ENCODE measurements at places on chromosomes 6 and 20.

- H3K27ac ChIP-seq = no peak overlapping the region
- H3K4me3 ChIP-seq = no peak overlapping the region
- no peak for DNase-seq
- H3K36me3 ChIP-seq = no peaks in the 10 kb centered on the region
- H3K27me3 ChIP-seq = no peaks in the 10 kb centered on the region
Measured at GRCh38 chr6:104013312-104013971, 846.3 kb downstream of the HACE1 start.

DNA sequence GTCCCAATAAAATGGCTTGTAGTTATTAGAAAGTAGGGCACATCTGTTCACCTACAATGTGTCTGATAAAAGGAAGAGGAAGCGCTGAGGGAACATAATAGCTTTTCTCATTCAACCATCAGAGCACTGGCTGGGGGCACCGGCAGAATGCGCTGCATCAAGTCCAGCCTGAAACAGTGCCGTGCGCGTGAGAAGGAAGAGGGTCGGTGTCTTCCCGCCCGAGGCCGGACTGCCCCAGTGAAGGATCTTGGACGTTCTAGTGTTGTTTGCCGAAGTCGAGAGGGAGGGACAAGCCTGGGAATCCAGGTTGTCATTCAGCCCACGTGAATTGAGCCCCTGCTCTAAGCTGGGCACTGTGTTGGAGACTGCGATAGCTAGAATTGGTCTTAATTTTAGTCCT lies 61.7 kb upstream of the MPC1 start:
- no peak for DNase-seq
- H3K27ac ChIP-seq = no peak overlapping the region
- no peaks in the 10 kb centered on the region for H3K36me3 ChIP-seq
- no peaks in the 10 kb centered on the region for H3K27me3 ChIP-seq
- H3K4me1 ChIP-seq = peaks cover 6% of the 10 kb centered on the region

DNA sequence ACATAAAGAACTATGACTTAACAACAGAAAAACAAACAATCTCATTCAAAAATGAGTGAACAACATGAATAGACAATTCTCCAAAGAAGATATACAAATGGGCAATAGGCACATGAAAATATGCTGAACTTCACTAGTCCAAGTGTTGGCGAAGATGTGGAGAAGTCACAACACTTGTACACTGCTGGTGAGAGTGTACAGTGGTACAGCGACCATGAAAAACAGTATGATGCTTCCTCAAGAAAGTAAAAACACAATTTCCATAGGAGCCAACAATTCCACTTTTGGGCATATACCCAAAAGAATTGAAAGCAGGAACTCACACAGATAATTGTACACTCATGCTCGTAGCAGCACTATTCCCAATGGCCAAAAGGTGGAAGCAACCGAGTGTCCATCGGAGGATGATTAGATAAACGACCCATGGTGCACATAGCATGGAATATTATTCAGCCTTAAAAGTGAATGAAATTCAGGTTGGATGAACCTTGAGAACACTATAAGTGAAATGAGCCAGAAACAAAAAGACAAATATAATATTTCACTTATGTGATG lies 6.6 kb downstream of the HLA-F start:
- peak overlapping the region; percentile 62 for H3K27ac ChIP-seq
- no peaks in the 10 kb centered on the region for H3K27me3 ChIP-seq
- peaks cover 35% of the 10 kb centered on the region for H3K36me3 ChIP-seq
- H3K4me1 ChIP-seq = peaks cover 41% of the 10 kb centered on the region
- H3K4me3 ChIP-seq = no peak overlapping the region
- DNase-seq = no peak

- no peak overlapping the region for H3K4me3 ChIP-seq
- DNase-seq = no peak
- no peaks in the 10 kb centered on the region for H3K27me3 ChIP-seq
- H3K4me1 ChIP-seq = peaks cover 5% of the 10 kb centered on the region
- H3K27ac ChIP-seq = no peak overlapping the region
Measured at GRCh38 chr6:105560611-105561066, 157.8 kb upstream of the PREP start.

DNA sequence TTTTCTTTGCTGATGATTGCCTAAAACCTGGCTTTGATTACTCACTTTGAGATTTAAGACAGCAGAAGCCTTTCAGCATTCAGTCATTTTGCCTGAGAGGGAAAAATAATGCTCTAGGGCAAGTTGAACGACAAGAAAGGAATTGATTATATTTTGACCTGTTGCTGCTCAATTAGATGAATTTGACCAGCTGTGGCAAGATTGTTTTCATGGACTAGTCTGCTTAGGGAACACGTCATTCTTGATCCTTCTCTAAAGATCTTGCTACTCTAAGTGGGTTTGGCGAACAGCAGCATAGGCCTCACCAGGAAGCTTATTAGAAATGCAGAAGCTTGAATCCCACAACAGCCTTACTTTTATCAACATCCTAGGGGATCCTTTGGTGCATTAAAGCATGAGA lies 59.7 kb upstream of the PHACTR1 start:
- no peaks in the 10 kb centered on the region for H3K36me3 ChIP-seq
- H3K4me1 ChIP-seq = no peaks in the 10 kb centered on the region
- H3K27me3 ChIP-seq = no peaks in the 10 kb centered on the region
- no peak for DNase-seq
- no peak overlapping the region for H3K4me3 ChIP-seq

- H3K27me3 ChIP-seq = no peaks in the 10 kb centered on the region
- H3K27ac ChIP-seq = no peak overlapping the region
- H3K4me1 ChIP-seq = no peaks in the 10 kb centered on the region
- no peak for DNase-seq
- H3K36me3 ChIP-seq = peaks cover 52% of the 10 kb centered on the region
Measured at GRCh38 chr20:3021327-3021726, 22.1 kb upstream of the GNRH2 start.

- no peaks in the 10 kb centered on the region for H3K4me1 ChIP-seq
- H3K27me3 ChIP-seq = no peaks in the 10 kb centered on the region
- H3K36me3 ChIP-seq = no peaks in the 10 kb centered on the region
- no peak for DNase-seq
- H3K4me3 ChIP-seq = no peak overlapping the region
Measured at GRCh38 chr6:166026586-166027126, 141.0 kb downstream of the TBXT start.

DNA sequence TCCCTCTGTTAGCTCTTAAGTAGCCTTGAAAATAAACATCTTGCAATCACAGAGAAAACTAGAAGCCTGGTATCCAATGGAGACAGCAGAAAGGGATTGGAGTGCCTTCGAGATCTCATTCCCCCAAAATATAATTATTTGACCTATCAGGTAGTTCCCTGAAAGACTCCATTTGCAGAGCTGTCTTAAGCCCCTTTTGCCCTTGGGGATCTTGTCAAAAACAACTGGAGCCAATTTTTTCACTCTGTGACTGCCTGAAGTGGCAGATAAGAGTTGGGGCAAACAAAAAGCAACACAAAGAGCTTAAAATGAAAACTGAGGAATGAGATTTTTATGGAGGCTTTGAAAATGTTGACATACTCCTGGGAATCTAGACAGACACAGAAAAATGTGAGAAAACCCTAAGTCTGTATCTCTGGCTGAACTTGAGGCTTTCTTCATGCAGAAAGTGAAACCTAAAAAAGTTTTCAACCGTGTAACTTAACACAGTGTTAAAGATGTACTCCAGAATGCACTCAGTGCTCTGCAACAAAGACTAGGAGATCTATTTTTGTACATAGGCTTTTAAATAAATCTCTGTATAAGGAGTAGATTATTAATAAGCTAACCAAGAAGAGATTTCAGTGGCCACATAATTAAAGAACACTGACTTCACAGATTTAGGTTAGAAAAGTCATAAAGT lies 971.1 kb upstream of the MAN1A1 start:
- H3K4me3 ChIP-seq = no peak overlapping the region
- no peaks in the 10 kb centered on the region for H3K4me1 ChIP-seq
- H3K27me3 ChIP-seq = no peaks in the 10 kb centered on the region
- H3K27ac ChIP-seq = no peak overlapping the region

- no peaks in the 10 kb centered on the region for H3K27me3 ChIP-seq
- no peak for DNase-seq
- H3K36me3 ChIP-seq = no peaks in the 10 kb centered on the region
- no peaks in the 10 kb centered on the region for H3K4me1 ChIP-seq
- H3K27ac ChIP-seq = no peak overlapping the region
Measured at GRCh38 chr6:113149511-113149910, 707.6 kb upstream of the MARCKS start.

DNA sequence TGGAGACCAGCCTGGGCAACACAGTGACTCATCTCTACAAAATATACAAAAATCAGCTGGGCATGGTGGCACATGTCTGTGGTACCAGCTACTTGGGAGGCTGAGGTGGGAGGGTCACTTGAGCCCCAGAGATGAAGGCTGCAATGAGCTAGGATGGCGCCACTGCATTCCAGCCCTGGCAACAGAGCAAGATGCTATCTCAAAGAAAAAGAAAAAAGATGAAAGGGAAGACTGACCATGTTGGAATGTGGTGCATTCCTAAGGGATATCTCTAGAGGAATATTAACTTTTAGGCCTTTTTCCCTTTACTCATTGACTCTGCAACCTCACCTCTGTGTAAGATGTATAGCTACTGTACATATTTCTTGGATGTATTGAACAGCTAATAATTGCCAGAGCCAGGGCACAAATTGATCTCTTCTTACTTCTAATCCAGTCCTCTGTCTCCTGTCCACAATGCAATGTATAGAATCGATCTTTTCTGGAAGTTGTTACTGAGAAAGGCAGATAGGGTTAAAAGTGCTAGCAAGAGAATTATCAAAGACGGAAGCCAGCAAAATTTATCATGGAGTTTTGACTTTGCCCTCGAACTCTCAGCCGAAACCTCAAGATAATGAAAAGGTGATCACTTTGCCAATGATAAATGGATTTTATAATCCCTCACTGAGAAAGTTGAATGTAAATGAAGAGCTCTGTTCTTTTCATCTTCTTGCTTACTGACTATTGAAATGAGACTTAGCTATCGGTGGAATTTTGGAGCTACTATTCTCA lies 46.3 kb downstream of the GCNT2 start:
- H3K27ac ChIP-seq = no peak overlapping the region
- H3K36me3 ChIP-seq = no peaks in the 10 kb centered on the region
- no peaks in the 10 kb centered on the region for H3K4me1 ChIP-seq
- no peak for DNase-seq
- no peak overlapping the region for H3K4me3 ChIP-seq
- no peaks in the 10 kb centered on the region for H3K27me3 ChIP-seq

DNA sequence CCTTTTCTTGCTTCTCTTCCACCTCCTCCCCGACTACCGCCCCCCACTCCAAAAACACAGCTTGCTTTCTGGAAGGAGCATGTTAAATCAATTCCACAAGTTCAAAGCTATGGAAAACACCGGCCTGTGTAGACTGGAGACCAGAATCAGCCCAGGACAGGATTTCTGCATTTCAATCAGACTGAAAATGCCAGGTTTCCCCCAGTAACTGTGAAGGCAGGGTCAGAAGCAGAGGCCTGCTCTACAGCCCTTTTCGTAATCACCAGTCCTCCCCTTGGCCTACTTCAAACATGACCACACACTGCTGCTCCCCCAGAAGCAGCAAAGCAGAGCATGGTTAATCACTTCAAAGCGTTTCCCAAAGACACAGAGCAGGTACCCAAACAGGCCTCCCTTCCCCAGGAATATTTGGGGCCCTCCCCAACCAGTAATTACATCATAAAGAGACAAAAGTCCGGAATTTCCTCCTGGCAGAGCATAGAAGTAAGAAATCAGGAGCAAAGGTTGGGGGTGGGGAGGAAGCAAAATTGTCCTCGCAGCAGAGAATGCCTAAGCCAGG lies 38.4 kb downstream of the ZMYND8 start:
- peaks cover 37% of the 10 kb centered on the region for H3K4me1 ChIP-seq
- no peaks in the 10 kb centered on the region for H3K27me3 ChIP-seq
- H3K36me3 ChIP-seq = peaks cover 2% of the 10 kb centered on the region
- no peak for DNase-seq
- no peak overlapping the region for H3K27ac ChIP-seq

GRCh38 chr6:41958022-41958856 lies 16.6 kb upstream of the CCND3 start:
- no peak overlapping the region for H3K27ac ChIP-seq
- H3K4me1 ChIP-seq = no peaks in the 10 kb centered on the region
- no peaks in the 10 kb centered on the region for H3K27me3 ChIP-seq
- peaks cover 16% of the 10 kb centered on the region for H3K36me3 ChIP-seq
- DNase-seq = peak; percentile 22

DNA sequence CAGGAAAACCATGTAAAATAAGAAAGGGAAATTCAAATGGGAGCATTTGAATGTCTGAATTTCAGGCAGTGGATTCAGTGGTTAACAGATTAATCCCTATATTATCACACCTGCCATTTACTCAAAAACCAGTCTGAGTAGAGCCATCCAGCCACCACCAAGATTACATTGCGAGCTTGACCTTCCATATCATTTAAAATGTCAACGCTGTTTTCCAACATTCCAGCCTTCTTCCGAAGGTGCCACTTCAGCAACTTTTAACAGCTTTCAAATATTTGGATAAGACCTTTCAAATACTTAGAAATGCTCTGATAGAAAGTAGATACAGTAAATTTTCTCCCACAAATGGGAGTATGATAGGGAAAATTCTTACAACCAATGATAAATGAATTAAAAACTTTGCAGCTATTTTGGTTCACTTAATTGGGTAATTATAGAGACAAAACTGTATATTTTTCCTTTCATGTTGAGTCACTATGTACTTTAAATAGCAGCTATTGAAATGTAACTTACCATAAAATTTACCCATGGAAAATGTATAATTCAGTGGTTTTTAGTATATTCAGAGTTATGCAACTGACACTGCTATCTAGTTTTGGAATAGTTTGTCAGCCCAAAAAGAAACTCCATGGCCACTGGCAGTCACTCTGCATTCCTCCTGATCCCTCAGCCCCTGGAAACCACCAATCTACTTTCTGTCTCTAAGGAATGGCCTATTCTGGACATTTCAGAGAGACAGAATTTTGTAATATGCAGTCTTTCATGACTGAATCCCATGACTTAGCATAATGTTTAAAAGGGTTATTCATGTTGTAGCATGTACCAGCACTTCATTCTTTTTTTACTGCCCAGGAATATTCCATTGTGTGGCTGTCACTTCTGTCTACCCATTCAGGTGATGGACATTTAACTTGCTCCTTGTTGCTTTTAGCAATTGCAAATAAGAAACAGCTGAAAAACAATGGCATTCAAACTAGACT lies 21.5 kb downstream of the EZR start:
- peaks cover 95% of the 10 kb centered on the region for H3K4me1 ChIP-seq
- peak overlapping the region; percentile 37 for H3K4me3 ChIP-seq
- peak overlapping the region; percentile 14 for H3K27ac ChIP-seq
- peaks cover 41% of the 10 kb centered on the region for H3K36me3 ChIP-seq
- no peak for DNase-seq
- H3K27me3 ChIP-seq = no peaks in the 10 kb centered on the region

DNA sequence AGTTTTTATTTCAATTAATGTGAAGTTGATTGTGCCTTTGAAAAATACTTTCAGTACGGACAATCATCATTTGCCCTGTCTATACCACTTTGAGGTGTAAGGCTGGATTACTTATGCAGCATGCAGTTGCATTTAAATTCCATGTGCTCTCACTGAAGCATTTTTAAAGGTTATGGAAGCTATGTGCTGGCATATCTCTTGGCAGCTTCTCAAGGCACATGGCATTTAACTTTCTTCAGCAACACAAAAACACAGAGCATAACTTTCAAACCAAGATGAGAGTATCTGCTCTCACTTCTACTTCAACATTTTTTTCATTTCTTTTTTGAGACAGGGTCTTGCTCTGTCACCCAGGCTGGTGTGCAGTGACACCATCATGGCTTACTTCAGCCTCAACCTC lies 360.6 kb upstream of the RUNX2 start:
- DNase-seq = no peak
- H3K4me3 ChIP-seq = no peak overlapping the region
- no peaks in the 10 kb centered on the region for H3K36me3 ChIP-seq
- H3K4me1 ChIP-seq = no peaks in the 10 kb centered on the region
- H3K27ac ChIP-seq = no peak overlapping the region

- peak overlapping the region; percentile 1 for H3K4me3 ChIP-seq
- no peak overlapping the region for H3K27ac ChIP-seq
- H3K27me3 ChIP-seq = no peaks in the 10 kb centered on the region
- peaks cover 60% of the 10 kb centered on the region for H3K4me1 ChIP-seq
Measured at GRCh38 chr20:43960231-43960630, 45.6 kb downstream of the TOX2 start.
